Stimulated activated CD4-positive, alpha-beta T cell treated with anti-CD3 and anti-CD28 coated beads, Interleukin-2, amount 100 ng/mL, for 4 hours (primary cell): ENCODE measurements at places on chromosomes 12 and 14.

GRCh38 chr12:6998715-6999451, 19.4 kb downstream of the LPCAT3 start:
- no peak for DNase-seq

DNA sequence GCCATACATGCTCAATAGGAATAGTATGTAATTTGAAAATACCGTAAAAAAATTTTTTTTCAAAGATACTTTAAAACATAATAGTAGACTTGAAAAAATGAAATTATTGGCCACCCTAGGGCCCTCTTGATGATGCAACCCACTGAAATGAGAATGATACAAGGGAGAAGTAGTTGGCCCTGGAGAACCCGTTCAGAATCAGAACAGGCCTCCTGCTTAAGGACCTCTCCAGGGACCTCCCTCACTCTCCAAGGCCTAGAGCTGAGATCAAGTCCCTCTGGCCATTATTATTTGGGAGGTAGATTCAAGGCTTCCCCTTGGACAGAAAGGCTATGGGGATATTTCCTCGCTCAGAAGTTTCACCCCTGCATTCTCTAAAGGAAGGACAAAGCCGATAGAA, 11.9 kb downstream of the LALBA start:
- no peak for DNase-seq

DNA sequence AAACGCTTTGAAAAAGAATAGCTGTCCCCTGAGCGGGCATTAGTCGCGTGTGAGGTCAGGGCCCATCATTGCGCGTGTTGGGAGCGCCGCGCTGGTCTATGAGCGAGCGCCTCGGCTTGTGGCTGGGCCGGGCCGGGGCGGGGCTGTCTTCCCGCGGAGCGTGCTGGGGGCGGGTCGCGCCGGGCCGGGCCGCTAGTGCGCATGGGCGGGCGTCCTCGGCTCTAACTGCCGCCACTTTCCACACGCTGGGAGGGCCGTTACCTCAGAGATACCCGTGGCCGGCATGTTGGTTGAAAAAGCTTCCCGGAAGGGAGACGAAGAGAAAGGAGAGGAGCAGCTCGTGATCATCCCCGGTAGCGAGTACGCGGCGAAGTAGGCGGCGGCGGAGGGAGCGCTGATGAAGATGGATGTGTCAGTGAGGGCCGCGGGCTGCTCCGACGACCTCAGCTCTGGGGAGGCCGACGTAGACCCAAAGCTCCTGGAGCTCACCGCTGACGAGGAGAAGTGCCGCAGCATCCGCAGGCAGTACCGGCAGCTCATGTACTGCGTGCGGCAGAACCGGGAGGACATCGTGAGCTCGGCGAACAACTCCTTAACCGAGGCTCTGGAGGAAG, at the start of gene EID3:
EID3 (plus strand) TSS at position 202 of the 614 bp plus-strand sequence; CDS start at position 398, 196 bp downstream.
- DNase-seq = peak; percentile 83

- DNase-seq = no peak
Observed at GRCh38 chr14:101707863-101708620, 53.5 kb upstream of the PPP2R5C start.

- peak; percentile 82 for DNase-seq
Observed at GRCh38 chr12:107320033-107320928, 226.9 kb upstream of the CRY1 start.

GRCh38 chr12:15520083-15520482, 197.8 kb downstream of the PTPRO start:
- no peak for DNase-seq

DNA sequence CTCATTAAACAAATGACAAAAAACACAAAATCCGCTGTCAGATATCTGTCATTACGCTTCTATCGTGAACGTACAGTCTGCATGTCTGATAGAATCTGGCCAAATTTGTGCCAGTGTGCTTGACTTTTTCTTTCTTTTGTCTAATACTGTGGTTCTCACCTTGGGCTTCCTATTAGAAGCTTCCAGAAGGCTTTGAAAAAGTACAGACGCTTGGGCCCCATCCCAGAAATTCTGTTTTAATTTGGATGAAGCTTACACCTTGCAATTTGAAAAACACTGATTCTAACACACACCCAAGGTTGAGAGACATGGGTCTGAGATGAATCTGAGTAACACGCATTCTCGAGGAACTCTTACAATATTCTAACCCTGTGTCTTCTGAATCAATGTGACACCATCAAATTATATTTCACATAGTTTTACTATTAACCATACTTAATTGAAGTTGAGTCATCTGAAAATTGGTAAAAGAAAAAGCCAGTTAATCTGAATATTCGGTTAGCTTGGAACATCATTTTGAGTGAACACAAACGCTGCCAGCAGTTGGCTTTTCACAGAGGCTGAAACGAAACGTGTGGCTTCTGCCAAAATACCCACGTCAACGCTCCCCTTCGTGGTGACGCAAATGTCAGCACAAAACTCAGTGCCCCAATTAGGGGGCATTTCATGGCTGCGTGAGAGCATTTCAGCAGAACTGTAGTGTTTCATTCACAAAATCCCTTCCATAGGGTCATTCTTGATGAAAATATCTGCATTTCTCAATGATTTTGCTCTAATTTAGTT, 420.5 kb downstream of the TMEM132D start:
- DNase-seq = no peak

DNA sequence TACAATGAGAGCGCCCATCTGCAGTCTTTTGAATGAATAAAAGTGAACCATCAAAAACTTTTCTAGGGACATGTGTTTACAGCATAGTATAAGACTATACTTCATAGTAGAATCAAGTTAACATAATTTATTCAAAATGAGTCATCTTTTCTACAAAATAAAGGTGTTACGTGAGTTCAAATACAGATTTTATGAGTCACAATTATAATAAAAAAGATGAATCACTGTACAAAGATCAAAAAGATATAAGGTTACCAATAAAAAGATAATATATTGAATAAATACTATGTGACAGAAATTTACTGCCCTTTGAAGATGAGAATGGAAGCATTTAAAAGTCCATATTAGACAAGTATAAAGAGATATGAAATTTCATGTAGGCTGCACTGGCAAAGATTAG, 2.8 kb downstream of the MBIP start:
- no peak for DNase-seq

DNA sequence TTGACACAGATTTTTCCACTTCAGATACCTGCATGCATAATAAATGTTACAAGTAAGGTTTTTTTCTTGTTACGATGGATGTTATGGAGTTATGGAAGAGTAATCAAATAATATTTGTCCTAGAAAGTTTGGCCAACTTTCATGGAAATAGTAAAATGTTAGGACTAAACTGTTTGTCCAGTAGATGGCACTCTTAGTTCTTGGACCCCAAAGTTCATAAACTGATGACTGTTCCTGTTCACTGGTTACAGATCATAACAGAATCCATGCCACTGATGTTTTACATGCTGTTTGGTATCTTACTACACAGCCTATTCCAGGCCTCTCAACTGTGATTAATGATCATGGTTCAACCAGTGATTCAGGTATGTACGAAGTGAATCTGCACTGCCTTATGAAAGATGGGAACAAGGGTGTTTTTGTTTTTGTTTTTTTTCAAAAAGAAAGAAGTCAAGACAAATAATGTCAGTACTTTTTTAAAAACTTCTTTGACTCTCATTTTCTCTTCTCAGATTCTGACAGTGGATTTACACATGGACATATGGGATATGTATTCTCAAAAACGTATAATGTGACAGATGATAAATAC, 48.8 kb upstream of the SLCO1C1 start:
- no peak for DNase-seq

GRCh38 chr14:67977434-67978034, 158.0 kb downstream of the RAD51B start:
- no peak for DNase-seq

- no peak for DNase-seq
Observed at GRCh38 chr12:82996168-82996812, 309.6 kb downstream of the TMTC2 start.

- DNase-seq = no peak
Observed at GRCh38 chr12:85564786-85565185, 271.4 kb downstream of the RASSF9 start.

DNA sequence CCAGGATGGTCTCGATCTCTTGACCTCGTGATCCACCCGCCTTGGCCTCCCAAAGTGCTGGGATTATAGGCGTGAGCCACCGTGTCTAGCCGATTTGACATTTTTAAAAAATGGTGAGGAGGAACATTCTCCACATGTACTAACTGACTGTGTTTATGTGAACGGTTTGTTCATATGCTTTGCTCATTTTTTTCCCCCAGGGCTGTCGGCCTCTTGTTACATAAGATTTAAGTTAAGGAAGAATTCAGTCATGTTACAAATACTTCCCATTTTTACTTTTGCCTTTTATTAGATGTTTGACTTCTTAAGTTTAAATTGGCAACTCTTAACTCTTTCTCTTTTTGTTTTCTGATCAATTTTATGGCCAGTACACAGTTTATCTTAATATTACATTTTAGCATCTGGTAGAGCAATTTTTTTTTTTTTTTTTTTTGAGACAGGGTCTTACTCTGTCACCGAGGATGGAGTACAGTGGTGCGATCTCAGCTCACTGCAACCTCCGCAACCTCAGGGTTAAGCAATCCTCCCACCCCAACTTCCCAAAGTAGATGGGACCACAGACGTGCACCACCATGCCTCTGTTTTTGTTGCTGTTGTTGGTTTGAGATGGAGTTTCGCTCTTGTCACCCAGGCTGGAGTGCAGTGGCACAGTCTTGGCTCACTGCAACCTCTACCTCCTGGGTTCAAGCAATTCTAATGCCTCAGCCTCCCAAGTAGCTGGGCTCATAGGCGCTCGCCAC, 9.6 kb downstream of the GNS start:
- DNase-seq = no peak

- no peak for DNase-seq
Observed at GRCh38 chr14:33114331-33114730, 175.7 kb downstream of the NPAS3 start.

DNA sequence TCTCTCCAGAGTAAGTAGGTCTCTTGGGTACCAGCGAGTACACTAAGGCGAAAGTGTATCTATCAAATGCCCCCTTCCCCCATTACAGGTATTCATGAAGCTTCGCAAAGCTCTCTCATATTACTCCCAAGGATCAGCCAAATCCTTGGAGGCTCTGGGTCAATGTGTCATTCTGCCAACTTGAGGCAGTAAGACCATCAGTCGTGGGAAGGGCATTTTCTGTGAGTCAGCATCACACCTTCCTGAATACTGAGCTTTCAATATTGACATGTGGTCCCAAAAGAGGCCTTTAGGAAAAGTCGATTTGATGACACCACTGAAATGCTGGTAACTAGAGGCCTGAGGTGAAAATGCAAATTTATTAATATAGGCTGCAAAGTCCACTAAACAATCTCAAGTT, 323.9 kb downstream of the LRIG3 start:
- no peak for DNase-seq

DNA sequence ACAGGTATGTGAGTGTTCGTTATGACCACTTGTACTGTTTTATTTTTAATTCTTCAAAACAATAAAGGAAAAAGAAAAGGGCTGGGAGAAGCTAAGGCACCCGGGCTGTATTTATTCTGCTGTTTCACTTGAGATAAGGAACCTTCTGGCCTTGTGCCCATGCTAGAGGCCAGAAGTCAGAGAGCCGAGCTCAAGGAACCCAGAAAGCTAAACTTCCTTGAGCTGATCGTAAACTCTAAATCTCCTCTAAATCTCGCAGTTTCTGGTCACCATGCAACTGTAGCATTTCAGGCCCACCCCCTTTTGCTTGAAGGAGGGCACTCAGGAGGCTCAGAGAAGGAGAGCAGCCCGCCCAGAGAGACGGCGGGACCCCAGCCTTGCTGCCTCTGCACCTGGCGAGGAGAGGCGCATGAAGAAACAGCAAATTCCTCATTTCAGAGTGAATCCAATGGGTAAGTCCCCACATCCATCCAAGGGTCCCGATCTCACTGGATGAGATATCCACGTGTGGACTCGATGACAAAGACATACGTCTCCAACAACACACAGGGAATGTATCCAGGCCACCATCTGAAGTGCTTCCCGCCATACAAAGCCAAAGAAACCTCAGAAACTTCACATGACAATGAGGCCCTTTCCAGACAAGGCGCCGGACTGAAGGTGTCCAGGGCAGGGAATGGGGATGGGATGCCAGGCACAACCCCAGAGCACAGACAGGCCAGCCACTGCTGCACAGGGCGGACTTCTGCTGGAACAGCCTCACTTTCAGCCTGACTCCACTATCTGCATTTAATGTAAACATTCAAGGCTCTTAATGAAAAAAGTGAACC, 14.6 kb downstream of the CCDC88C start:
- no peak for DNase-seq

- no peak for DNase-seq
Observed at GRCh38 chr12:129937426-129937825, 33.6 kb upstream of the TMEM132D start.

DNA sequence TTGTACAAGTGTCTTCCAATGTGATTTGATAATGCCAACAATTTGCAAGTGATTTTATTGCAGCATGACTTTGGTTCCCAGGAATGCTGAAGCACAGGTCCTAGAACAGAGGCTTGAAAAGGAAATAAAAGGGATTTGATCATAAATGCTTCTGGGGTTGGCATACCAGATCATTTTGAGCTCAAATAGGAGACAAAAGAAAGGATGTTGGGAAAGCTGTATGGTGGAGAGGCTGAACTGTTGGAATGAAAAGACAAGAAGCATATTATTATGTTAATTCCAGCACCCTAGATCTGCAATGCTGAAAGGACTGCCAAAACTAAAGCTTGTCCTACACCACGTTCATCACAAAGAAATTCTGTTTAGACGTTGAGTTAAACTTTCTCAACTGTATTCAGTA, 143.1 kb downstream of the BICD1 start:
- no peak for DNase-seq

DNA sequence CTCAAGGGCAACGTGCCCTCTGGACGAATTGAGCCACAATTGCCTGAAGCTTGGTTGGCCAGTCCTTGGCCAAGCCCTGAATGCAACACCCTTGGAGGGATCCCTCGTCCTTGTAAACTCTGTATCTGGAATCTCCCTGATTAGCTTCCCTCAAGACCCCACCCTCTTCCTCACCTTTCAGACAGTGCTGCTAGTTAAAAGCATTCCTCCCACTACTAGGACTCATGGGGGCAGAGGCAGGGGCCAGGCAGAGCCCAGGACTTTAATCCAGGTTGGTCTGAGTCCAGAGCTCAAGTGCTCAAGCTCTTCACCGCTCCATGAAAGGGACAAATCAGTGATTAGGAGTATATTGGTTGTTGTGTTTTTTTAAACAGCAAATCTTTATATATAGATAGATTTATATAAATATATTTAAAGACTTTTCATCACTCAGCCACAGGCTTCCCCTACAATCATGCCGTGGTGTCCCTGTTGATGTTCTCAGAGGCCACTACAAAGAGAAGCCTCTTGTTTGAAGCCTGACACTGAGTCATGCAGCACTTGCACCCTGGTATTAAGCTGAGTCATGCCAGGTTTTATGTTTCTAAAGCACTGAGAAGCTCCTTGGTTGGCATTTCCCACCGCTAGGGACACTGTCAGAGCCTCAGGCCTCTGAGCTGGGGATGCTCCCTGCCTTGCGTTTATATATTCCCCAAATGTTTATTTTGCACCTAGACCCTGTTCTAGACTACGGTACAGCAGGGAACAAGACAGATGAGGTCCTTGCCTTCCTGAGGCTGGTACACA, 53.8 kb upstream of the GSC start:
- DNase-seq = no peak

GRCh38 chr12:102740141-102740955, 176.7 kb downstream of the PAH start:
- no peak for DNase-seq

GRCh38 chr12:46494424-46494823, 121.9 kb upstream of the SLC38A2 start:
- no peak for DNase-seq

- DNase-seq = no peak
Observed at GRCh38 chr14:81952917-81953316, 419.3 kb upstream of the SEL1L start.

- DNase-seq = no peak
Observed at GRCh38 chr12:24541193-24541871, 407.6 kb downstream of the BCAT1 start.
